ENCODE measurements at places on chromosomes 6 and 20.

- no peak for DNase-seq
These were observed 2.2 kb downstream of the CCN2 start for GRCh38 chr6:131948692-131949619.

- no peak for DNase-seq
These were observed 236.5 kb upstream of the KCNG1 start for GRCh38 chr20:51259455-51259854.

DNA sequence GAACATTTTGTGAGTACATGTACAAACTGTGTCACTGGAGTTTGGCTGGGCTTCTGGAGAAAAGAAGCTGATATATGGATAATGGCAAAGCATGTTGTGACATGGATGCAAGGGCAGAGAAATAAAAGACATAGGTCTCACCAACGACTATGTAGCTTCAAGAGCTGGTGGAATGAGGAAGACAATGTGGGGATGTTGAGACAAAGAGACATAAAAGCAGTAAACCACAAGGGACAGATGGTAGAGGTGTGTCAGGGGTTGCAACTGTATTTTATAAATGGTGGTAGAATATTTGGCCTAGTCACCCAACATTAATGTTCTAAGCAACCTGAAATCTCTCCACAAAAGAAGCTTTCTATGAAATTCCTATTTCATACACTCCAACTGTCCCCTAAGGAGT lies 199.0 kb downstream of the KCNQ5 start:
- DNase-seq, result no peak

GRCh38 chr6:3882866-3883265 lies 33.7 kb downstream of the FAM50B start:
- no peak for DNase-seq

GRCh38 chr6:62775427-62776022 lies 435.7 kb upstream of the FKBP1C start:
- DNase-seq, result no peak

DNA sequence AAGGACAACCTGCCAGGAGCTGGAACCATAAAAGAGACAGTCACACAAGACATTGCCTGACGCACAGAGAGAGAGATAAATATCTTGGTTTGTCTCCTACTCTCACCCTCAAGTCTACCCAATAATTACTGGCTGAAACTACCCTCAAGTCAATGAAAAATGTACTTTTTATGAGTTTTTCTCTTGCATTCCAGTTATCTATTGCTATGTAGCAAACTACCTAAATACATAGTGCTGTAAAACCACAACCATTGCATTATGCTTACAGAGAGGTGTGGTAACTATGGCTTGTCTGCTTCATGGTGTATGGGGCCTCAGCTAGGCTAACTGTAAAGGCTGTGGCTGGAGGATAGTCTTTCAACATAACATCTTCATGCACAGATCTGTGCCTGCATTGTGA lies 247.8 kb downstream of the HAO1 start:
- DNase-seq, result no peak

DNA sequence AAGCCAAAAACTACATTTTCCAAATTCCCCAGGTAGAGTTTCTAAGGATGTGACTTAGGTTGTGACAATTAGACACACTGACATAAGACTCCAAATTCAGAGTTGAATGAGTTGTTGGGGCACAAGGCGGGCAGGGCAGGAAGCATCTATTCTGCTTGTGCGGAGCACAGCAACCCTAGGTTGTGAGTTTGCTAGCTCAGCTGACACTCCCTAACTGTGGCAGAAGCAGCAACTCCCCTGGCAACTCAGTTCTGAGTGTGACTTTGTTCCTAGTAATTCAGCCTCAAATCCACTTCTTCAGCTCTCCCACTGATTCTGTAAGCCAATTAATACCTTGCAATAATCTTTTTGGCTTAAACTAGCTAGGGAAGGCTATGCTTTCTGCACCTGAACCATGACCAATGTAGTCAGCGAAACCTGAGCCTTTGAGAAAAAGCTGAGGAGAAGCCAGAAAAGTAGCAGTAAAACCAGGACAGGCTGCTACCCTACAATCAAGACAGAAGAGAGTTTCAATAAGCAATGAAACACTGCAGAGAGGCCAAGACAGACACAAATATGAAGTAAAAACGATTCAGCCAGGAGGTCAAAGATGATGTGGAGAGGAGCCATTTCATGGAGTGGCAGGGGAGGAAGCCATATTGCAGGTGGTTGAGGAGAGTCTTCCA lies 30.0 kb upstream of the PAQR8 start:
- no peak for DNase-seq

GRCh38 chr6:147755999-147756398 lies 247.5 kb downstream of the SAMD5 start:
- no peak for DNase-seq

- DNase-seq, result no peak
These were observed 44.7 kb upstream of the ZFP64 start for GRCh38 chr20:52236292-52236691.

DNA sequence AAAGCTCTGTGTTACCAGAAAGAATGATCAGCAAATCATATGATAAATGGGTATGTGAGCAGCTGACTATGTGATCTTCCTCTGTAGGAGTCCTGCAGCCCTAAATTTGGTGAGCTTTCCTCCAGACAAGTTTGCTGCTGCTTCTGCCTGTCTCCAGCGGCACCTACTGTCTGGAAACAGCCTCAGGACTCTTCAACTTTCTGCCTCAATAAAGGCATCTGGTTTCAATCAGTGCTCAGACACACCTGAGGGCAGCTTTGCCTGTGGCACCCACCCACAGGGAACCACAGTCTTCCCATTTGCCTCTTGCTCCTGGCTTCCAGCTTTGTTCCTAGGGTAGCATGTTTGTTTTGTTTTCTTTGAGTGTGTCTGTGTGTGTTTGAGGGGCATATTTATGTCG lies 727.9 kb upstream of the MAN1A1 start:
- DNase-seq, result no peak

DNA sequence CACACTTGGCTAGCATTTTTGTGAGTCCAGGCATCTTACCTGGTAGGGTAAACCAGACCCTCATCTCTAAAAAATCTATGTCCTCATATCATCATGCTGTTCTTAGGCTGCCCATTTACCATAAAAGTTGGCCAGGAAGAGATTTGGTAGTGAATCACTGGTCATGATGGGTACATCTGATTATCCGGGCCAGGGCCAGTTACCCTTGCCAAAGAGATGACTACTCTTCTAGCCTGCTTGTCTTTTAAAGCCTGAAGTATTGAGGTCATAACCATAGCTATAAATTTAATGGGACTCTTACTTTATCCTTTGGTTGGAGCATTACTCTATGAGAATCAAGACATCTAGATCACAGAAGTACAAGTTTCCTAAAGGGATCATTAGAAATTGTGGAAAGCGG lies 276.8 kb downstream of the TENT5A start:
- no peak for DNase-seq

GRCh38 chr6:57108691-57109090 lies 18.7 kb downstream of the ZNF451 start:
- no peak for DNase-seq

GRCh38 chr6:67642582-67642981 lies 992.5 kb upstream of the ADGRB3 start:
- no peak for DNase-seq

DNA sequence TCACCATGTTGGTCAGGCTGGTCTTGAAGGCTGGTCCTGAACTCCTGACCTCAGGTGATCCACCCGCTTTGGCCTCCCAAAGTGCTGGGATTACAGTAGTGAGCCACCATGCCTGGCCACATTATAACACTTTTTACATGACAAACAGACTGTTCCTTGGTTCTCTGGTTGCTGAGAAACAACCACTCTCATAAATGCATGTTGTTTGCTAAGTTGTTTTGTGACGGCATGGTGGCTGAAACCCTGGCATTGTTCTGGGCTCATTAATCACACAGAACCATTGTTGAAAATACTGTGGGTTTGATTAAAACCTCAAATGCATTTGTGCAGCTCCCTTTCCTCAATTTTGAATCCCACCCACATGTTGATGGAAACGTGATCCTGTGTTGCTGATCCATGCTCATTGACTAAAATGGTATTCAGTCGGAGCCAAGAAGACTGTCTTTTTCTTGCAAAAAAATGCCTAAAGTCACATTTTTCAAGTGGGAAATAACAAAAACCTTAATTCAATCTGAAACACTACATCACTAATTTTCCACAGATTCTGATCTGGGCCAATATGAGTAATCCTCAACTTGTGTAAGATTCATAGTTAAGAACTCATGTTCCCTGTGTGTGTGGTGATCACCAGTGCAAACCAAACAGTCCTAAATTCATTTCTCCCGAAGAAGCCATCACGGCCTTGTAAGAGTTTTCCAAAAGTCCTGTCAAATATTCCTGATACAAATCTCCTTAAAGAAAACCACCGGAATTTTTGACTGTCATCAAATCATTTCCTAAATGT lies 132.8 kb downstream of the FNDC1 start:
- no peak for DNase-seq

GRCh38 chr6:169899481-169900145 lies 148.2 kb downstream of the ERMARD start:
- DNase-seq, result no peak

DNA sequence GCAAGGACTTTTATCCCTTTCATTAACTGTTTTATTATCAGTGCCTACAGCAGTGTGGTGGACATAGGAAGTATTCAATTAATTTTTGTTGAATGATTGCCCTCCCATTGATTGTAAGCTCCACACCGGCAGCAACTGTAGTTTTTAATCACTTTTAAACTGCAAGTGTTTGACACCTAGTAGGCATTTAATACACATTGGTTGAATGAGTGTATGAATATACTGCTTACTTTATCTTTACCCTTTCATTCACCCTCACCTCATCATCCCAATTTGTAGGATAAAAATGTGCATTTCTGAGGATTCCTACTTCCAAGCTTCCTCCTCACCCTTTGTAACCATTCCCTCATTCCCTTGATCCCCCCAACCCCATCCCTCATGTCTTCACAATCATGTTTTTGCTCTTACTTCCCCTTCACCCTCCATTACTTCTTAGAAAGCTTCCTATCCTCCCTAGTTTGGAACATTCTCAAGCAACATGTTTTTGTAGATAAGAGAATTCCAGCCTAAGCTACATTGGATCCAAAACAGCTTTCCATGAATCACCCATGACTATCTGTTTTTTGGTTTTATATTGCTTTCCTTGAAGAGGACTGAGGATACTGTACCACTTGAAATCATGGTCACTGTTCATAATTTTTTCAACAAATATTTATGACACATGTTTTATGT lies 955 bp upstream of the SLC26A8 start:
- DNase-seq, result no peak

- DNase-seq, result no peak
These were observed 68.0 kb downstream of the BMP7 start for GRCh38 chr20:57198132-57199072.

GRCh38 chr20:51326201-51326819 lies 216.2 kb downstream of the NFATC2 start:
- no peak for DNase-seq

GRCh38 chr6:53922539-53922981 lies 127.8 kb downstream of the LRRC1 start:
- no peak for DNase-seq

DNA sequence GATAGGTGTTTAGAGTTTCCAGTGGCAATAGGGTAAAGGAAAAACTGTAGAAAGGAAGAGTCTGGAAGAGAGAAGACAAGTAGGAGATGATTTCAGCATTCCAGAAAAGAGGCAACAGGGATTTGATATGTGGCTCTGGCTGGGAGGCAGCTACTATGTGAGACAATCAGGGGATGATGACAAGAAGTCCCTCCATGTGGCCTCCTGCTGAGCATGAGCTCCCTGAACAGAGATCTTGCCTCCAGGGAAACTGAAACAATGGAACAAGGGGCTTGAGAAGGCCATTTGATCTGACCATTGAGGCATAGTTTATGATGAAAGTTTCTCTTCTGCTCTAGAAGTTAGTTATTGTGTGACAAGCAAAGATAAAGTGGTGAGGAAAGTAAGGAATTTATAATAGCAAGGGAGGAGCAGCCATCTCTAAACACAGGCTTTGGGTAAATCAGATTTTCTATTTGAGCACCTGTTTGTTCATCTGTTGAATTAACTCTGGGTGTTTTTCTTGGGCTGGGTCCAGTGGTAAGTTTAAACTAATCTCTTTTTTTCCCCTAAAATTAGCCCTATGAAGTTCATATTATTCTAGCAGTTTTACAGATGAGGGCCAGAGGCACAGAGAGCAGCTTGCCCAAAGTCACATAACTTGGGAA lies 3.0 kb upstream of the GPX5 start:
- DNase-seq, result no peak

DNA sequence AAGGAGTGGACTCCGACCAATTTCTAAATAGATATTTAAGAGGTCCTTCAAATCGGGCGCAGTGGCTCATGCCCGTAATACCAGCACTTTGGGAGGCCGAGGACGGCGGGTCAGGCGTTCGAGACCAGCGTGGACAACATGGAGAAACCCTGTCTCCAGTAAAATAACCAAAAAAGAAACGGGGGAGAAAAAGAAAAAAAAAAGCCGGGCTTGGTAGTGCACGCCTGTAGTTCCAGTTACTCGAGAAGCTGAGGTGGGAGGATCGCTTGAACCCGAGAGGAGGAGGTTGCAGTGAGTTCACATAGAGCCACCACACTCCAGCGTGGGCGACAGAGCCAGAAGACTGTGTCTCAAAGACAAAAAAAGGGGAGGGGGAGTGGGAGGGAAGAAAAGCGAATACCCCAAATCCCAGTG lies 53.3 kb upstream of the HFE start:
- peak; percentile 31 for DNase-seq

DNA sequence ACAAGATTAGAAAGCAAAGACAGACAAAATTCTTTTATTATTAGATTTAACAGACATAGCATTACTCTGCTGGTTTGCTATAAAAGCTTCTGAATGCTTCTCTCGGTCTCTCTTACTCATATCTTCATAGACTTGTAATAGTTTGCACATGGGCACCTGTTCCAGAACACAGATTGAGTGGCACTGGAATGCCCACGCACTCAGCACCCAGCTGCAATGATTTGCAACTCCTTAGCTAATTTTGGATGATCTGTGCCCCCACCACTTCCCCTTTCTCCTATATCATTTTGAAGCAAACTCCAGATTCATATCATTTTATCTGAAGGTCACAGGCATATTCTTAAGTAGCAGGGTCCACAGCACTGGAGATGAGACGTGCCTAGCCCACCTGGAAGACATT lies 148.8 kb downstream of the CFAP61 start:
- no peak for DNase-seq

- no peak for DNase-seq
These were observed 40.7 kb downstream of the RGS17 start for GRCh38 chr6:153090241-153090930.

- DNase-seq, result no peak
These were observed 62.9 kb downstream of the CARMIL1 start for GRCh38 chr6:25341923-25342619.

- no peak for DNase-seq
These were observed 267.8 kb downstream of the ERMARD start for GRCh38 chr6:170018936-170019817.

GRCh38 chr6:119322034-119322433 lies 27.5 kb downstream of the MAN1A1 start:
- no peak for DNase-seq

DNA sequence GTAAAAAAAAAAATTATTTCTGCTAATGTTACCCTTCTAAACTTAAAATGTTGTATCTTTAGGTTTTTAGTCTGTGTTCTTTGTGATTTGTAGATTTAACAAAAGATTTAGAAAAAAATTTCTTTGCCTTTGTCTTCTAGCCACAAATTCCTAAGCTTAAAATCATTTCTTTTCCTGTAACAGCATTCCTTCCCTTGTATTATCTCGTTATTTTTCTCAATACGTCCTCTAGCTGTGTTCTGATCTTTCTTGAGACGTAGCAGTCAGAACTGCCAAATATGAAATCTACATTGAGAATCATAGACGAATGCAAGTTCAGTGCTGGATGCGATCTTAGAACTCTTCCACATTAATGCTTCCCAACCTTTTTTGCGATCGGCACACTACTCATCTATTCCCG lies 283.1 kb downstream of the UTRN start:
- DNase-seq, result no peak
